ENCODE measurements at places on chromosomes 4 and X.

DNA sequence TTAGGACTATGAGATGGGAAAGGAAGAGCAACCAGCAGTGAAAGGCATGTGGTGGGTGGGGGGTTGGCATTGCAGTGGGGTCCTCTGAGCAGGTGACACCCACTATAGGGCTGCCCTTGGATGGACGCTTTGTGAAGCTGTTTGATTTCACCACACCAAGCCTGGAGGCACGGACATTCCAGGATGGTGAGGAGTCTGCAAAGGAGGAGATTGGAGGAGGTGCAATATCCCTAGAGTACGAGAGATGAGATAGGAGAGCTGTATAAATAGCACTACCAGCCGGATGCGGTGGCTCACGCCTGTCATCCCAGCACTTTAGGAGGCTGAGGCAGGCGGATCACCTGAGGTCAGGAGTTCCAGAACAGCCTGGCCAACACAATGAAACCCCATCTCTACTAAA, 42.3 kb downstream of the SHOX start:
- no peak for DNase-seq

DNA sequence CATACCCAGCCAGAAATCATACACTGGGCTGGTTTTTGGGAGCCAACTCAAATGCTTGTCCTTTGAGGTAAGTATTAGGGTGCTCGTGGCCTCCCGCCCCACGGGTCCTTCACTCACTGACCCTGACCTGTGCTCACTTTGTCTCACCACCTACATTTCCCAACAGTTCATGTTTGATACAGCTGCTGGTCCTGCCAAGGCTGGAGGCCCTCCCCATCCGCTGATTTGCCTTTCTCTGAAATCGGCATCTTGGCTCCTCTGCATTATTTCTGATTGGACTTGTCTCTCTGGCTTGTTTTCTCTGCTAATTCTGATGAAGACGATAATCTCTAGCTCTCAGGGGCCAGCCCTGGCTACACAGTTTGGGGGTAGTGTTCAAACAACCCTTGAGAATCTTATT, 70.2 kb downstream of the SORBS2 start:
- no peak for DNase-seq

DNA sequence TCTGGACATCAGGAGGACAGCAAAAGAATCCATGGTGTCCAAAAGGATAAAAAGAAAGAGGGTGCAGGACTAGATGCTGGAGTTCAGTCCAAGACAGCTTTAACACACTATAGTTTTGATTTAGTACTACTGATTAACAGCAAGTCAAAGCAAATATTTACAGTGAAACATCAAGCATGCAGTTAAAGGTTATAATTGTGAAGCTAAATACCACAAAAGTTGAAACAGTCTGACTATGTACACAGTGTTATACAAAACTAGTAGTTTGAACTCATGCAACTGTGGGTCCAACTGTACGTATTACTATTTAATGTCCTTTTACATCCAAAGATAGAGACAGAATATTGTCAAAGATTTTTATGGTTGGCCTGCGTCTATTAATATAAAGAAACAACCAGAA, 57.6 kb downstream of the CHIC2 start:
- DNase-seq = no peak

DNA sequence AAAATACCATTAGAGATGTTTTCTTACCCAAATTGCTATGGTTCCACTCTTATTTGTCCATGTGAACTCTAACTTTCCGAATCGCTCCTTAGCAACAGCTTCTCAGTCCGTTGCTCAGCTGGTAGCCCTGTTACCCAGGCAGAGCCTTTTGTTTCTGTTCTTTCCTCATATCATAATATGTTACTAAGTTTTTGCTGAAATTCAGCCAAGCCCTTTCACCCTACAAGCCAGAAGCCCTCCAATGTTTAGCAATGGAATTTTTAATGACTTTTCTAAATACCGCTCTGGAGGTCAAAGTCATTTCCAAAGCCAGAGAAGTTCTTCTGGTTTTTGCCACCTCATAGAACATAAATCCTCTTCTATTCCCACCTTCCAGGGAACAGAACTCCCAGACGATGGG, 1029.5 kb downstream of the C4orf33 start:
- DNase-seq = no peak

DNA sequence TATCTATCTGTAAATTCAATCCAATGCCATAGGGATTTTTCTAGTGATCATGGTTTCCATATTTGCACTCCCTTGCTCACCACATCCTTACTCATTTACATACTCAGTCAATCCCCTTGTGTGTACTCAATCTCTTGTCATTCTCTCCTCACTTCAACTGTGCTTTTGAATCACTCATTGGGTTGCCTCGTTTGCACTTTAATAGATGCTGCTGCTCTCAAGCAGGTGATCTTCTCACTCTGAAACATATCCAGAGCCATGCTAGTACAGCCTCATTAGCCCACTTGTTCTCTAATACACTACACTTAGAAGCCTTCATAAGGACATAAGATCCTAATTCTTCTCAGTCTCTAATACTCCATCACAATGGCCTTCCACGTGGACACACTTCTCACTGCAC, 507.9 kb downstream of the TECRL start:
- no peak for DNase-seq
